ENCODE measurements at places on chromosomes 3 and 15. TPM values are rescaled to one million over a fixed set of nuclear protein-coding genes. Genes with fewer than 3 reads are reported as not detected.

Gene SH2D7
- not detected for polyA plus RNA-seq

Gene TRH
- polyA plus RNA-seq: not detected

Gene IL12A
- 0.44 TPM for polyA plus RNA-seq

Gene IMPDH2
- 235 TPM for polyA plus RNA-seq

Gene PTH1R
- polyA plus RNA-seq: not detected

All from mammary epithelial cell (primary cell).